ENCODE measurements at places on chromosomes 5 and 9.

DNA sequence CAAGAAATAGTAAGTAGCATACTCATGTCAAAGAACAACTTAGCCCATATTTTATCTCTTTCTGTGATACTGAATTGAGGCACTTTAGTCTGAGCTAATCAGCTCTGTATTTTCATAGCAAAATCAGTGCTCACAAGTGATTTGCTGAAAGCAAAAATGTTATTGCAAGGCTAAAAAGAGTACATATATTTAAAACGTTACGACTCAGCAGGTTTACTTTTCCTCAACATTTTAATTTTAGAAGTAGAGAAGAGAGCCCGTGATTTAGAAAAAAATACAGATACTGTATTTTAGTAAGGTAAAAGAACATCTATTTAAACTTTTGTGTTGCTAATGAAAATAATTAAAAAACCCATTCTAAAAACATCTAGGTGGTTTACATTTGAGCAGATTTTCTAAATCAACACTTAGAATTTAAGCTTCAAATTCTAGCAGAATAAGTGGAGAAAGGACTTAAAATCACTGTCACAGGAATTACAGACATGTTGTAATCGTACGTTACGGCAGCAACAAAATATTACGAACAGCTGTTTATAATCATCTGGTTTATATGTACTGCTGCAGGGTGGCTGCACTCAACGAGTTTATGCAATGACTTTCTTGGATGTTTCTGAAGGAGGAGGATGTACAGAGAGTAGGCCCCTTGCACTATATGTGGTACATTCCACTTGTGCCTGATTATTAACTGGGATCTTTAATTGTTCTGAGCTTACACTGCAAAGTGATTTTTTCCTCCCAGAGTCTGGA is 20.1 kb downstream of the SREK1 start:
- DNase-seq: no peak

DNA sequence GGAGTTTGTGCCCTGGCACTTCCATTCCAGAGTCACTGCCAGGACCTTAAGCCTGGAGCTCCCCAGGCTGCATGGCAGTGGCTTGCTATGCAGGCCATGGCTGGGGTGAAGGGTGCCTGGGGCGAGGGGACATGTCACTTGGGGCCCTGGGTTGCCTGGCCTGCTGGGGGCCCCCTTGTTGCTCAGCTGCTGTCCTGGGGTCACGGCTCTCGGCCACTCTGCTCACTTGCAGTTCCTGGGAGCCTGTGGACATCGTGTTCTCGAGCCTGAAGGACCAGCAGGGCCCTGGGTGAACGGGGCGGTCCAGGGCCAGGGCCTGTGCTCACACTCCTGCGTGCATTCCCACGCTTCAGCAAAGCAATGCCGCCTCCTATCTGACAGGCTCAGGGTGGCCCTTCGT is 14.5 kb upstream of the SLC2A6 start:
- no peak for DNase-seq

GRCh38 chr5:147554261-147554817 is 44.5 kb upstream of the DPYSL3 start:
- DNase-seq: no peak

- DNase-seq: no peak
These were observed 67.4 kb downstream of the EFNA5 start for GRCh38 chr5:107603349-107603748.

DNA sequence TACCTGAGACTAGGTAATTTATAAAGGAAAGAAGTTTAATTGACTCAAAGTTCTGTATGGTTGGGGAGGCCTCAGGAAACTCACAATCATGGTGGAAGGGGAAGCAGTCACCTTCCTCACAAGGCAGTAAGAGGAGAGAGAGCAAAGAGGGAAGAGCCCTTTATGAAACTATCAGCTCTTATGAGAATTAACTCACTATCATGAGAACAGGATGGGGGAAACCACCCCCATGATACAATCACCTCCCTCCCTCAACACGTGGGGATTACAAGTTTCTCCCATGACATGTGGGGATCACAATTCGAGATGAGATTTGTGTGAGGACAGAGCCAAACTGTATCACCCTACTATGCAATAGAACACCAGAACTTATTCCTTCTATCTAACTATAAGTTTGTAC is 27.9 kb downstream of the CD274 start:
- DNase-seq: no peak

GRCh38 chr5:132753135-132753987 is 6.1 kb downstream of the CCNI2 start:
- DNase-seq: no peak

GRCh38 chr5:134435560-134435959 is 23.9 kb upstream of the CDKN2AIPNL start:
- peak; percentile 32 for DNase-seq

DNA sequence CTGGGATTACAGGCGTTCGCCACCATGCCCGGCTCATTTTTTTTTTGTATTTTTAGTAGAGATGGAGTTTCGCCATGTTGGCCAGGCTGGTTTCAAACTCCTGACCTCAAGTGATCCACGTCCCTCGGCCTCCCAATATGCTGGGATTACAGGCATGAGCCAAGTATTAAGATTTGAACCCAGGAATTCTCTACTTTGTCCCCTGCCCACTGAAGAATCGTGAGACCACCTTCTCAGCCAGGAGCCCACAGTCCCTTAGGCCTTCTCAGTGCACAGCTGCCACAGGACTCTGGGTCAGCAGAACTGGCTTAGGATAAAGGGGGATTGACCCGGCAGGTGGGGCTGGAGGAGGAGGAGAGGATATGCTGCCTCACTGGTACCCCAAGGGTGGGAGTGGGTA is 13.4 kb downstream of the OLFML2A start:
- DNase-seq: no peak

DNA sequence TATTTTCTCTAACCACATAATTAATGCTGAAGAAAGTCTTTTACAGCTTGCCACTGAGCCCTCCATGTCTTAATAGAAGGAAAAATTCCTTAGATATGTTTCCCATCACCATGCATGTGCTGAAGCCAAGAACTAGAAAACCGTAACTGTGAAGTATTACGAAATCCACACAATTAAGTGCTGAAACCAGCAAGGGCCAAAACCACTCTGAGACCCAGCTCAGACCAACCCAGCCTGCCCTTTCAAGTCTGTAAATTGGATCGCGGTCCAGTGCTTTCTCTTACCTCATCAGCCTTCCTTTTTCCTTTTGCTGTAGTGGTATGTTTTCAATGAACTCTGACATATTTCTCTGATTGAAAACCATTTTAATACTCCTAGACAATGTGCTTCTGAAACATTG is 26.3 kb downstream of the SEMA5A start:
- DNase-seq: no peak

DNA sequence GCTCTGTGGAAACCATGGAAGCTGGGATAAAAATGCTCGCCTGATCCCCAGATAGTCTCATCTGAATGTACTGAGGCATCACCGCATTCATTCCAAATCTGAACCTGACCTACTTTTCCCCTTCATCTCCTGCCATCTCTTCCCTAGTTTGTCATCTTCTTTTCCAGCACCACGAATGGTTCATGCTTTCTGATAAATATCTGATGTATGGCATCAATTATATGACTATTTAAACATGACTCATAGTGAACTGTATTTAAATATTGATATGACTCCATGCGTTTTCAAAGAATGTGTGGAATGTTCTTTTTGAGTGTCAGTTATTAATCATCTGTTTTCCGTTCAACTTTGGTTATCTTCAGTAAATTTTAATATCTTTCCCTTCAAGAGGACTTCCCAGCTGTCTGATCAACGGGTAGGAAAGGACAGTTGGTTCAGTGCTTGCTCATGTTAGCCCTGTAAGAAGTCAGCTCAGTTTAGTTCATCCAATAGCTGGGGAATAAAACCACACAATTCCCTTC is 21.1 kb downstream of the BASP1 start:
- no peak for DNase-seq

- no peak for DNase-seq
These were observed 382.5 kb downstream of the CAAP1 start for GRCh38 chr9:26510137-26510536.

DNA sequence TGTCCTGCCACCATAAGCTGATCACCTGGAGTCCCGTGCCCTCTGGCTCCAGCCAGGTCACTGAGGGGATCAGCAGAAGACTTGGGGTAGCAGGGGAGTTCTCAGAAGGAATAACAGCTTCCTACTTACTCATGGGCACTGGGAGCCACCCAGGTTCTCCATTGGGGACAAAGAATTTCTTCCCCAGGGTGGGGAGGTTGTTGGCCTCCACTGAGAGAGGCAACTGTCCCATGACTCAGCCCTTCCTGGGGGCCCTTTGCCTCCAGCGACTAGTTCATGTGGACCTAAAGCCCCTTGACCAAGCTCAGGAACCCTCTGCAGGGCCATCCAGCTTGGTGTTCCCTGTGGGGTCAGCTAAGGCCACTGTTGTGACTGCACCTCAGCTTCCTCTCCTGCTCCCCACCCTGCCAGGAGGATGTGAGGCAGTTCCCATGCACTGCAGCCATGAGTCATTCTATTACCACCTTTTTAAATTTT is 175.0 kb downstream of the AUH start:
- no peak for DNase-seq

GRCh38 chr5:61303346-61303745 is 28.7 kb upstream of the ZSWIM6 start:
- DNase-seq: no peak

GRCh38 chr5:172834415-172835289 is 601 bp downstream of the ERGIC1 start:
- DNase-seq: no peak

- no peak for DNase-seq
These were observed 123.9 kb downstream of the PPP2R2B start for GRCh38 chr5:146754621-146755020.

GRCh38 chr5:61394078-61394704 is 62.1 kb downstream of the ZSWIM6 start:
- no peak for DNase-seq

- no peak for DNase-seq
These were observed 568.9 kb downstream of the CCDC171 start for GRCh38 chr9:16121601-16122286.

GRCh38 chr5:124583469-124584350 is 162.7 kb downstream of the ZNF608 start:
- DNase-seq: no peak

GRCh38 chr9:78038620-78039300 is 7.1 kb upstream of the GNAQ start:
- no peak for DNase-seq

GRCh38 chr5:173907686-173908371 is 19.7 kb downstream of the CPEB4 start:
- no peak for DNase-seq

GRCh38 chr5:61228691-61229280 is 66.5 kb upstream of the SMIM15 start:
- no peak for DNase-seq

GRCh38 chr5:57720656-57721055 is 238.0 kb upstream of the ACTBL2 start:
- DNase-seq: no peak

- DNase-seq: no peak
These were observed 722 bp downstream of the TBC1D9B start for GRCh38 chr5:179906795-179907555.

GRCh38 chr9:37942621-37943344 is 38.9 kb upstream of the SLC25A51 start:
- DNase-seq: no peak

- DNase-seq: no peak
These were observed 78.4 kb upstream of the NR3C1 start for GRCh38 chr5:143481697-143482531.

DNA sequence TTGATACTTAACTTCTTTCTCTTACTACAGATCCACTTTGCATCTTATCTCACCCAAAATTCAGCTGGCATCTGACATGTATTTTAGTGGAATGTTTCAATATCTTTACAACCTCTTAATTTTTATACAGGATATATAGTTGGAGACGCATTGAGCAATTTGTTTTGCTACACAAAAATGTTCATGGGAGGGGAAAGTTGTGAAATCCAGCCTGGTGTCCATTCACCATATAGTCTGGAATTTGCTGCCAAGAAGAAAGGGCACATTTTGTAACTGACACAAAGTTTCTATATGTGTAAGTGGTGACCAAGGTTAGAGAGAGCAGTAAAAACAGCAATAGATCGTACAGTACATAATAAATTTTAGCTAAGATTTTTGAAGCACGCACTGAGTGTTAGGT is 14.0 kb upstream of the CHD1 start:
- no peak for DNase-seq

DNA sequence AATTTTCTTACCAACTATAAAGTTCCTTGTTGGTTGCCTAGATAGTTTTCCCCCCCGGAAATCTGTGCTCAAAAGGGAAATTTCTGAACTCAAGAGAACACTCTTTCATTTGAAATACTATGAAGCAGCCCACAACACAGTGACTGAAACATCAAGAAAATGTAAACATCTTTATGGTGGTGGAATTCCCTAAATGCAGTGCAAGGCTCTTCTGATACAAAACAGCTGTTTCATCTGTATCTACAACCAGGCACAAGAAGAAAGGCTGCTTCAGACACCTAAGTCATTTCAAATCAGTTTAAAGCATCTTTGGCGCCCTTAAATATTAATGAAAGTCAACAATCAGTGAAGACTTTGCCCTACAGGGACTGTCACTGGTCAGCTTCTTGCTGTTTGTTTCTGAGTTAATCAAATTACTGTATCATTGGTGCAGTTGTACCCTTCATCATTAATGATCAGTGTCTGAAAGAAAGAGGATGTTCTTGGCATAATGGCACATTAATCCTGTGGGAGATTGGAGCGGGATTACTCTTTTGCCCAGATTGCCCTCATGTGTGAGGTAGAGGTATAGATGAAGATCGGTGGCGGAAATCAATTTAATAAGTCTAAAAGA is 947.0 kb downstream of the NR2F1-AS1 start:
- DNase-seq: no peak

DNA sequence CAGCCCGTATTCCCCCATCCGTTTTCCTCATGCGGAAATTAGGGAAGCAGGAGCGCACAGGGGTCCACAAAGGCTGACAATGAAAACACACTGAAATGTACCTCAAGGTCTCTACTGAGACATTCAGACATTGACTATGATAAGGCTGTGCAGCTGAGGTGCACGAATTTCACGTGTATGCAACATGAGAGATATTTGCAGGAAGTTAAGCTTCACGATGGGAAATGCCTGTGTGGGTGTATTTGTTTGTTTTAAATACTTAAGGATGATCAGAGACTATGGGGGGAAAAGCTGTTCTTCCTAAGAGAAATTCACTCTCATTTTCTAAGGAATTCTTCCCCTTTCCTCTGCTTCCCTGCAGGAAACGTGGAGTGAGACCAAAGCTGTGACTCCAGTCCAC is 2.6 kb upstream of the SPATA31E1 start:
- no peak for DNase-seq

DNA sequence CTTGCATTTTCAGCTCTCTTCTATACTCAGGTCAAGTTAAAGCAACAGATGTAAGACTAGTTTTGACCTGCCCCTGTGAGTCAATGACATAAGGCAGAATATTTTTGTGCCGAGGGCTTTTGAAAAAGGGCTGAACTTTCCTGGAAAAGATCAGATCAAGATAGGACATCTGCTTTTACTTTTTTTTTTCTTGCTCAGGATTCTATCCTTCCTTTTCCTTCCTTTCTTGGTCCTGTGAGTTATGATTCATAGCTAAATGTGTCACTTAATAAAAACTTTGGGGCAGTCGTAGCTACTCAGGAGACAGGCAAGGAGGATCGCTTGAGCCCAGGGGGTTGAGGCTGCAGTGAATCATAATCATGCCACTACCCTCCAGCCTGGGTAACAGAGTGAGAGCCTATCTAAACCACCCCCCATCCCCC is 84.3 kb upstream of the BRINP1 start:
- DNase-seq: no peak
